GM18507 (cell line): ENCODE measurements at places on chromosomes 3 and 15.

DNA sequence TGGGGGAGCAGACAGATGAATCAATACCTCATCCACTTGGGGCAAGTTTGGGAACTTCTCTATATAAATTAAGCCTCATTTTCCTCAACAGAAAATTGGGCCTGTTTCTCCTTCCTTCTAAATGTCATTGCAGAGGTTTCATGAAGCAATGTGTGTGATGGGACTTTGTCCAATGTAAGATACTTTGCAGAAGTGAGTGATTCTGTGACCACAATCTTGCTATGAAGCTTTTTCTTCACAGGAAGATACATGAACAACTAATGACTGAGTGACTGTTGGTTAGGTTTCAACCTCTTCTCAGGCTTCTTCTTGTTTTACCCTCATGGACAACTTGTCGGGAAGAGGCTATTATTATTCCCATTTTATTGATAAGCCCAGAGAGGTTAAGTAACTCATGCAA lies 11.0 kb downstream of the TMEM45A start:
- no peak for DNase-seq

DNA sequence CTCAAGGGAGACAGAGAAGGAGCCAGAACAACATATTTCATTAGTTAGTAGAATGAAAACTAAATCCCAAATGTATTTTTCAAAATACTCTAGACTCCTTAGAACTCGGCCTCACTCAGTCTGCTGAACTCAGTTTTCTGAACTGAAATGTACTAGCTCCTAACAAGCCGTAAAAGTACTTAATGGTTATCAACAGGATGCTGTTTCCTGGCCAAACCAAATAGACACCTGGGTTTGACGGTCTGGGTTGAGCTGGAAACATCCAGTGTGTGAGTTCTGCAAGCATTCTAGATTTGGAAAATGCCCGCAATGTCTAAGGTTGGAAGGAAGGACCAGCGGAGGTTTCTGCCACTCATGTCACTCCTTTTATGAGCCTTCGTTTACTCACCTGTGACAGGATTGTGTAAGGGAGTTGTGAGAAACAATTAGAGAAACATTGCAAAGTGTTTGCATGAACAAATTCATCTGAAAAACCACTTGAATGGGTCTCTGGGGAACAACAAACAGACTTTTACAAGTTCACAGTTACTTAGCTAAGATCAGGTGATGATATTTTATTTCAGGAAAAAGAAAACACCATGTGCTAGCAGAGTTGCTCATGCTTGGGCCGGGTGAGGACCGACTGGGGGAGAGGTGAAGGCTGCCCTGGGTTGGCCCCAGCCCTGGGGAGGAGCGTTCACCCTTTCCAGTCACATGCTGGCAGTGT lies 151.0 kb downstream of the ALDH1A2 start:
- no peak for DNase-seq

DNA sequence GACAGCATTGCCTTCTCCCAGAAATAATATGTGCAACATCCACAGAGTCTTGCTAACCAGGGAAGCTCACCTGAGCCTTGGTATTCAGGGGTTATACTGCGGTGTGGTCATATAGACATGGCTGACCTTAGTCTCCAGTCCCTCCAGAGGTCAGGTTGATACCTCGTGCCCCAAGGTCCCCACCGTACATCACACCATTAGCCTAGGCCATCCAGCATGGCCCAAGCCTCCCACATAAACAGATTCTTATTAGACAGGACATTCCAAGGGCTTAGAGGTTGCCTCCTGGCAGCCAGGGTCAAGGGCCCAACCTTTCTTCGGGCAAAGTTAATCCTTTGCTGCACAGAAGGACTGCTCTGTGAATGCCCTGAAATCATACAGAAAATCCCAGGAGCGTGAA lies 18.8 kb downstream of the ACAN start:
- no peak for DNase-seq

DNA sequence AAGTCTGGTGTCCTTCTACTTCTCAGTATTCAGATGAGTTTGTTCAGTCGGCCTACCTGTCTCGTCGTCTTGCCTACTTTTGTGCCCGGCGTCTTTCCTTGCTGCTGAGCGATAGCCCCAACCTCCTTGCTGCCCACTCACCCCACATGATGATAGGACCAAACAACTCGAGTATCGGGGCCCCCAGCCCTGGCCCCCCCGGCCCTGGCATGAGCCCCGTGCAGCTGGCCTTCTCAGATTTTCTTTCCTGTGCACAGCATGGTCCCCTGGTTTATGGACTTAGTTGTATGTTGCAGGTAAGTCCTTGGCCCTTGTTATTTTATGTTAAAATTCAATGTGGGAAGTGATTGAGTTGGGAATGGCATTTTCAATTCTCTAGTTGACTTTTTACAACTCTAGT lies 43.2 kb downstream of the GPR171 start:
- no peak for DNase-seq

DNA sequence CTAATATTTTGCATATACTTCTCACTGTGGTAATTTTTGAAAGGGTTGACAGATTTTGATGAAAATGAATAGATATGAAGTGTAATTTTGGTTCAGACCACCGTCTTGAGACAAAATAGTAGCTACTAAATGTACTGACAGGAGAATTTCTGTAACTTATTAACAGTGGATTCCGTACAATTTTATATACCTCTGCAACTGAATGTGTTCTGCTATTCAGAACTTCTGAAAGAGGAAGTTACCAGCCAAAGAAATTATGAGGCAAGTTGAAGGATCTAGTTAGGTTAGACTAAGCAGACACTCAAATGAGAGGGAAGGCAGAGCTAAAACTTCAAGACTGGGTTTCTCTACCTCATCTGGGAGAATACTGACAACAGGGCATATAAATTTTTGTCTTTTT lies 29.4 kb downstream of the GAP43 start:
- no peak for DNase-seq

- no peak for DNase-seq
Measured at GRCh38 chr3:47261301-47261700, 21.3 kb downstream of the KIF9 start.

DNA sequence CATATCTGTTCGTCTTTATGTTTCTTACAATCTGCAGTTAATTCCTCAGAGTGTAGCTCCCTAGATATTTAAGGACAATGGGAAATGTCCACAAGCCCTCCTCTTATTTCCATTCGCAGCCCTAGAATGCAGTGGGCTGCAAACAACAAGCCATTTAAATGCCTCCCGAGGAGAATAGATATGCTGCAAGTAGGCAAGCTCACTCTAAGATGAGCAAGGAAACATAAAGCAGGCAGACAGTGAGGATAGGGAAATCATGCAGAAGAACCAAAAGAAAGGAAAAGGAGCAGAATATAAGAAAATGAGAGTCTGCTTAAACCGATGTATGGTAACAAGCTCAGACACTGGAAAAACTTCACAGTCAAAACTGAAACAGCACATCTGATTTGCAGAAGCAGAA lies 561.9 kb downstream of the GBE1 start:
- DNase-seq, result no peak

GRCh38 chr3:86830566-86830965 lies 160.4 kb downstream of the VGLL3 start:
- no peak for DNase-seq

DNA sequence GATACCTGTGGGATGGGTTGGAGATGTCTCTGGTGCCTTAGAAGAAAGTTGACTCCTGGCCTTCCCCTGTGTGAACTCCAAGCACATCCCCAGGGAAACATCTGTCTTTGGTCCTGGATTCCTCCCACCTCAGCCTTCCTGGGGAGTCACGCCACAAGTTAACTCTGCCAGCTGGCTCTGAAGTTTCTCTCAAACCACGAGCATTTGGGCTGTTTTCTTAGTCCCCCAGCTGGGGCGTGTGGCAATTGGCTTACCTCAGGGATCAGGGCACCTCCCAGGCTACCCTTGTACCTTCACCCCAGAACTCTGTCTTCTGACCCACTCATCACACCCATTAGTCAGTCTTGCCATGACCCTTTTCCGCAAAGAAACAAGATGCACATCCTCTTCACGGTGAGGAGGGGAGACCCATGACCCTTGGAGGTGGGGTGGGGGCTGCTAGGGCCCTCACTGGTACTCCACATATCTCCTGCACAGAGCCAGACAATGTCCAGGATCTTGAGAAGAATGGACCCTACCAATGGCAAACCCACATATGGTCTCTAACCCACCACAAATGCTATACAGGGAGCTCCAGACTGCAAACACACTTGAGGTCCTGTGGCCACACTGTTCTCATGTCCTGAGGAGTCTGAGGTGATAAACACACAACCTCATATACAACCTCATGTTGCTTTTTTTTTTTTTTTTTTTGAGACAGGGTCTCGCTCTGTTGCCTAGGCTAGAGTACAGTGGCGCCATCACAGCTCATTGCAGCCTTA lies 3.9 kb downstream of the NEIL1 start:
- no peak for DNase-seq

- no peak for DNase-seq
Measured at GRCh38 chr15:72472992-72473610, 1.0 kb upstream of the ARIH1 start.

DNA sequence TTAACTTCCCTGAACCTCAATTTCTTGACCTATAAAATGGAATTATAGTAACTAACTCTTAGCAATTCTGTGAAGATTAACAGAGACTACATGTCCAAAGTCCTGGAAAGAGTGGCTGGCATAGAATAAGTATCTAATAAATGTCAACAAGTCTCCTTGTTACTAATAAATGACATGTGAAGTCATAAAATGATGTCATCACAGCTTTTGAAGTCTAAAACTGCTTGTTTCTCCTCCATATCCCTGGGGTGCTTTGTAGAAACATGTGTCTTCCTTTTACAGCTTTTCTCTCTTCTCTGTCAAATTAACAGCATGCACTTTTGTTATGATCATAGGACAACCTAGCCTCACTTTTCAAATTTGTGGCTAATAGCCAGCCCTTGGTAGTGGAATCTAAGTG lies 510.2 kb downstream of the NTRK3 start:
- DNase-seq, result no peak

DNA sequence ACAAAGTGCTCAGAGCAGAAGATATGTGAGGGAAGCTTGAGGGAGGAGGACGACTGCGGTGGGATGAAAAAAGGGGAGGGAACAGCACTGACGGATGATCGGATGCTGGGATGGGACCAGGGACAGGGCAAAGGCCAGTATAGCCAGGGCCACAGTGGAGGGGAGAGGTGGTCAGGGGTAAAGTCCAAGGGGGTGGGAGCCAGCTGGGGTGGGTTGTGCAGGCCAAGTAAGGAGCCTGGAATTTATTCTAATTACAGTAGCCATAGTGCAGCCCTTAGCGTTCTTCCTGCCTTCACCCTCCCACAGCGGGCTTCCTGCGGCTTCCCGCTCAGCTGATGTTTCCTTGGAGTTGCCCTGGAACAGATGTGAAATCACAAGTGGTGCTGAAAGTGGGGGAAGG lies 7.6 kb upstream of the APEH start:
- DNase-seq, result no peak

GRCh38 chr3:13223574-13224237 lies 150.5 kb upstream of the IQSEC1 start:
- DNase-seq, result no peak

- no peak for DNase-seq
Measured at GRCh38 chr3:9727041-9727595, 4.4 kb upstream of the BRPF1 start.

- DNase-seq, result no peak
Measured at GRCh38 chr15:101488300-101489164, 975 bp downstream of the PCSK6 start.

DNA sequence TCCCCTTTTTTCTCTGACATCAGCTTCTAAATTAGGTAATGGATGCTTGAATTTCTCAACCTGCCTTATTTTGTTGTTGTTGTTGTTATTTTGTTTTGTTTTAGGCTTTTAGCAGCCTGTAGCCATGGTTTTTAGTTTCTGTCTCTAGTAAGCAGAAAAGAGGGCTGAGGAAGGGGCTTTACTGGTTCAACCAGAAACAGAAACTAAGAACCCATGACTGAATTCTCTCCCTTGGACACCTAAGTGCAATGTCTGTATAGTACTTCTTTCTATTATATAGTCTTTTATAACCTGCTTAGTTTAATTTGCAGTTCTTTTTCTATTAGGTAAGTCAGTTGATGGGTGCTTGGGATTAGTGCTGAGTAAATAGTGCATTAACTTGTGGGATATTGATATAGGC lies 129.0 kb downstream of the BBX start:
- DNase-seq, result no peak

- DNase-seq, result no peak
Measured at GRCh38 chr3:8482960-8483665, 18.5 kb upstream of the LMCD1 start.

DNA sequence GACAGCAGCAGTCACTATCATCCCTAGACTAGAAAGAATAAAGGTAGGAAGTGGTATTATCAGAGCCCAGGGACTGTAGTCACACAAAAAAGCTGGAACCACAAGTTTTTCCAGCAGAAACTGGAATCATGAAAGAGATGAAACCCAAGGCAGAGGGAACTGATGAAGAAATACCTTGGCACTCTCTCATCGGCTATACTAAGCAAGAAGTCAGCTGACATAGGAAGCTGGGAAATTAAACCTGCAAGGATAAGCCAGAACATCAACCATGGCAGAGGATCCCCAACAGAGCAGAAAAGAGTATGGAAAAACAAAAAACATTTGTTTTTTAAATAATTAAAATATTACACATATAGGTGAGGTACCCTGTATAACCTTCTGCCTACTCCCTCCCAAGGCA lies 86.5 kb downstream of the AQR start:
- no peak for DNase-seq

- DNase-seq, result peak; percentile 53
Measured at GRCh38 chr15:89898614-89899294, 5.0 kb upstream of the AP3S2 start.

GRCh38 chr3:146156095-146156494 lies 4.9 kb downstream of the PLOD2 start:
- no peak for DNase-seq

DNA sequence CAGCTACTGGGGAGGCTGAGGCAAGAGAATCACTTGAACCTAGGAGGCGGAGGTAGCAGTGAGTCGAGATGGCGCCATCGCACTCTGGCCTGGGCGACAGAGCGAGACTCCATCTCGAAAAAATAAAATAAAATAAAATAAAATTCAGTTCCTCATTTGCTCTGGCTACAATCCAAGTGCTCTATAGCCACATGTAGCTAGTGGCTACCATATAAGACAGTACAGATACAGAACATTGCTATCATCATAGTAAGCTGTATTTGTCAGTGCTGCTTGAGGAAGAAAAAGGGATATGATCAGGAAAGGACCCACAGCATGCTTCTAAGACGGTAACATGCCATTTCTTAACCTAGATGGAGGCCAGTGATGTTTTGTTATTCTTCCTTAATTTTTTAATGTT lies 88.7 kb upstream of the CDAN1 start:
- DNase-seq, result no peak
